NCI-H2171 treated with DMSO at 0.1 percent for 48 hours (cell line): ENCODE measurements at places on chromosomes 11 and 22.
A peak's percentile ranks its signal among the peaks of the same experiment; 100 is the strongest.

- no peak for DNase-seq
Observed at GRCh38 chr22:19811811-19812771, 42.6 kb downstream of the GNB1L start.

DNA sequence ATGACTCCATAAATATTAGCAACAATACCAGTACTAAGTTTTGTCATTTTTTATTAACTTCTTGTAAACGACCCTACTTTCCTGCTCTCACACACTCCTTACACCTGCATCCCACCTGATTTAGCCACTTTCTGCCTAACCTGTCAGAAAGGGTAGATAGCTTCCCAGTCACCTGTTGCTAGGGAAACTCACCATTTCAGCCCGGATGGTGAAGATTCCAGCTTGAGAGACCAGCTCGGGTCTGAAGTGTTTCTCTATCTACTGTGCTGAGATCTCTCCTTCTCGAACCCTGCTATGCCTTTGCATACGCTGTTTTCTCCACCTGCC lies at the start of gene PARVG:
Gene PARVG, plus strand, starts transcription at position 220 of the 327 bp plus-strand sequence. CDS start 2,405 bp downstream, outside the sequence.
- DNase-seq = no peak

- no peak for DNase-seq
Observed at GRCh38 chr11:6931146-6931713, 5.0 kb downstream of the ZNF215 start.

- DNase-seq = no peak
Observed at GRCh38 chr11:76369406-76369805, 11.5 kb downstream of the THAP12 start.

GRCh38 chr22:27046086-27046485 lies 388.7 kb downstream of the MIAT start:
- peak; percentile 86 for DNase-seq

DNA sequence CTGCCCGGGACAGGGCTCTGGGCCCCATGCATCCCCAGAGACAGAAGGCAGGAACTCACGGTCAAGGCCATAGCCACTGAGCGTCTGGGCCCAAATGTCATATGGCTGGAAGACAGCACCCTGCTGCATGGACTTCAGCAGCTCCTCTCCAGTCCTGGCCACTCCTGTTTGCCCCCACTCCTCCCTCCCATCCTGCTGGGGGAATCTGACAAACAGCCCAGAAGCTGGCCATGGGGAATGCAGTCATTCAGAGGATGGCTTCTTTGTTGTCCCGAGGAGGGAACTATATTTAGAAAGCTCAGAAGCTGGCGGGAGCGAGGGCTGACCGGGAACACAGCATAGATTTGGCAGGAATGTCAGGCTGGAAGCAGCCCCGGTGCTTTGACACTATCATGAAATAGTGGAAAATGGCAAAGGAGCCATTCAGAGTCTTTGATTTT lies 35.0 kb downstream of the DKK3 start:
- no peak for DNase-seq

GRCh38 chr11:1310772-1311468 lies 1.5 kb upstream of the TOLLIP start:
- DNase-seq = no peak

GRCh38 chr11:70894566-70895365 lies 357.6 kb downstream of the SHANK2 start:
- no peak for DNase-seq

GRCh38 chr11:35800970-35801953 lies 138.7 kb downstream of the TRIM44 start:
- DNase-seq = no peak

DNA sequence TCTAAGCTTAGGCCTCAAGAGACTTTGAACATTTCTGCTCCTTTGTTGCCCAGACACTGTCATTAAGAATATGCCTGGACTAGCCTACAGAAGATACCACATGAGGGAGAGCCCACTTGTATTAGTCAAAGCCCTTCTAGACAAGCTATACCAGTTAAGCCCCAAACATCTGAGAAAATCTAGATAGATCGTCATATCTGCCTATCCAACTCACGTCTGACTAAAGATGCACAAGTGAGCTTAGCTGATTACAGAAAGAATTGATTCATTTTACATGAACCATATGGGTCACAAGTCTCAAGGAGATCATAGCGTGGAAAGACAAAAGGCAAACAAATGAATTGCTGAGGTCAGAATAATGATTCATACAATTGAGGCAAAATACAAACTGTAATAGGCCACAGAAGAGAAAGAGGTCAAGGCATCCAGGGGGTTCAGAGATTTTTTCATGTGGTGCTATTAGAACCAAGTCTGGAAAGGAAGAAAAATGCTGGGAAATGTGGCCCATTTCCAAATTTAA lies 1155.5 kb upstream of the TENM4 start:
- DNase-seq = no peak

GRCh38 chr11:90204832-90205646 lies 17.8 kb downstream of the CHORDC1 start:
- peak; percentile 27 for DNase-seq

DNA sequence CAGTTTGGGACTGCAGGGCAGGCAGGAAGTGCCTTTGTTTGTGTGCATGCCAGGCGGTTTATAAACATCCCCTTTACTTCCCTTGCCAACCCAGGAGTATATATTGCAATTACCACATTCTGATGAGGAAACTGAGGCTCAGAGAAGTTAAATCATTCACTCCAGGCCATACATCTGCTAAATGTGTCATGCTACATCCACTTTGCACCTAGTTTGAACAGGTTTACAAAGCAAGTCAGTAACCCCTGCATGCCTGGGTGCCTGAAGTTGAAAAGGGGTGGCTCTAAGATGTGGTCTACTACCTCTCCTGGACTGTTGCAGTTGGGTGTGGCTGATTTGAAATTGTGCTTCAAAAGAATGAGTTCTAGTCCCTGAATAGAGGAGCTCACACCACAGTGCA lies 23.6 kb downstream of the FLI1 start:
- DNase-seq = no peak

DNA sequence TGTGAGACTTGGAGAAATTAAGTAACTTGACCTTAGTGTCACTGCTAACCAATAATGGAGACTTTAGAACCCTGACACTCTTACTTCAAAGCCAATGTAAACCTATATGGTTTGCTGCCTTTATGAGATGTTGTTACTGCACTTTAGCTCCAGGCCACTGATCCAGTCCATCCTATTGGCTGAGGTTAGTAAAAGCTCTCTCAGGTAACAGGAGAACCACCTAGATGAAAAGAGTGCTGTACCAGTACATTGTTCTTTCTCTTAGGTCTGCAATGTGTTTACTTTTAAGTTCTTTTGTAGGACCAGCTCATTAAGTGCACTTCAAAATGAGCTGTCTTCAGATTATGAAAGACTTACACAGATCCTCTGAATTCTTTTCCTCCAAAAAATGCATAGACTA lies 994.0 kb upstream of the FAT3 start:
- no peak for DNase-seq

DNA sequence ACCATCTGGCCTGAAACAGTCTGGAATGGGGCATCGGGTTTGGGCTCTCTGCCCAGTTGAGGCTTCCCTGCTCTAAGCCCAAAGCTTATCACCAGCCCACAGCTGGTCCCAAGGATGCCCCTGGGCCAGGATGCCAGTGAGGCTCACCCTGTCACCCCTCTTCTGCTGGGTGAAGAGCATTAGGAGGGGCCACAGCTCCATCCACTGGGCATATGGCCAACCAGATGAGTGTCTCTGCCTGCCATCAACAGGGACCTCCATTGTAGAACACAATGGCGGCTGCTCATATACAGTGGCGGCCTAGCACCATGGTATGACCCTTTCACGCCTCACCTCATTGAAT lies 5.6 kb downstream of the CHST1 start:
- DNase-seq = no peak

DNA sequence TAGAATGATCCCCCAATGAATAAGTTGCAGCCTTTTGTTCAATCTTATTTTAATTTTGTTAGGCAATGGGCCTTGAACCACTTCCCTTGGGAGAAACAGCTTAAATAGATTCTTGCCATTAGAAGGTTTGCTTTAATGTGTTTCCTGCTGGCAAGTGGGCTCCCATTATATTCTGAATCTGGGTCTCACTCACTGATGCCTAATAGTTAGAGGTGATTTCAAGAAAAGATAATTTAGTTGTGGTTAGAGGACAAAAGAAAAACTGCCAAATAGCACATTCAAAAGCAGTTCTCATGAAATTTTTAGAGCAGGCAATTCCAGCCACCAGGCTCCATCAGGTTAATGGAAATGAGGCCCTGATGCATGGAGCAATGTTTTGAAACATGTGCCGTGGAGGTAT lies 362.6 kb upstream of the CHORDC1 start:
- DNase-seq = no peak

- DNase-seq = no peak
Observed at GRCh38 chr11:61607920-61608599, 27.2 kb upstream of the SYT7 start.

DNA sequence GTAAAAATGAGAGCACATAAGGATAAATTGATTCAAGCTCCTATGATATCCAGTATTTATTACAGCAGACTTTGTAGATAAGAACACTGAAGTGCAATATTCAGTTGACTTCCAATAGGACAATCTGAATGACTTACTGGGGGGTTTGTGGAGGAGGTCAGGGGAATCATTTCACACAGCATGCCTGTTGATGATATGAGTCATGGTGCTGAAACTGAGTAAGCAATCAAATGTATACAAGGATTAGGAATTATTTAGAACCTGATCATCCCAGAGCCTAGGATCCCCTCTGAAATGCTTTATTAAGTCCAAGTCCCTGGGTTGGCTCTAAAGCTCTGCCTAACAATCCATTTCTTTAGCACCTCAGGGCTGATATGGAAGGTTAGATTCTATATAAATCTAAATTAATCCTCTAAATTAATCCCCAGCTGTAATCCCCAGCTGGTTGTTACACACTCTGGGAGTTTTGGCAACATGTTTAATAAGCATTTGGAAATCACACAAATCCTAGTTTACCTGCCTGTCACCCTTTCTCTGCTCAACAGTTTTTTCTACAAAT lies 326.4 kb downstream of the GUCY1A2 start:
- DNase-seq = no peak

- peak; percentile 70 for DNase-seq
Observed at GRCh38 chr11:57249384-57250319, 12.6 kb upstream of the APLNR start.

- no peak for DNase-seq
Observed at GRCh38 chr11:134742224-134742612, 330.2 kb upstream of the B3GAT1 start.

DNA sequence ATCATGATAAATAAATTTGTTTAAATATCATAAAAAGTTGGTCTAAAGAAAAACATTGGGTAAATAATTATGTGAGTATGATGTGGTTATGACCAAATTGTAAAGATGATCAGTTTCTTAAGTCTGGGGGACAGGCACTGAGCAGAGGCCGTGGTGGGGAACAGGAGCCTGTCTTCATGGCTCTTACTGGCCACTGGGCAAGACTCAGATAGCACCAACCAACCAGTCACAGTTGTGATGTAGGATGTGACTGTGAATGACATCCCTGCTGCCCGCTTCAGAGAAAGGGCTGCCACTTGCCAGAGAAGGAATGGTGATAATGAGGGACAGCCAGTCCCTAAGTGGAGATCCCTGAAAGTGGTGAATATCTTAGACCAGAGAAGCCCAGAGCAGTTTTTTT lies 7.0 kb downstream of the PTPRJ start:
- DNase-seq = no peak

- no peak for DNase-seq
Observed at GRCh38 chr22:38727123-38727522, 21.4 kb downstream of the GTPBP1 start.

DNA sequence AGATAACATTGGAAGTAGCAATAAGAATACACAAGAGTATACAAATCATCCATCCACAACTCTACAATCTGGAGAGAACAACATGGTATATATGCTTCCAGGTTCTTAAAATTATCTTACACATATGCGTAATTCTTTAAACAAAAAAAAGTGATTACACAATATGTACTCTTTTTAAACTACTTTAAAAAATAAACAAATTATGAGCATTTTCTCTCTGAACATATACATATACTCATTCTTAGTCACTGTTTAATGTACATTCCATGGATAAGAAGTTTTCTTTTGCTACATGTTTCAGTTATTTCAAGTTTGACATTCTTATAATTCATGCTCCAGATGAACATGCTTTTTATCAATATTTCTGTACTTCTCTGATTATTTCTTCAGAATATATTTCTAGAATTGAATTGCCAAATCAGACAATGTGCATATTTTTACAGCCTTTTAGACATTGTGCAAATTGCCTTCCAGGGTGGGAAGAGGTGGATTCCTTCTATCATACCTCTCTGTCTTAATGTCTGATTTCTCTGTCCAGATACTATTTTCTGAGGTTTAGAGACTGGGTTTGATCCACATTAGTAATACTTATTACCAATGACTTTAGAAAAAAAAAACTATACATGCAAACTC lies 551.6 kb downstream of the METTL15 start:
- DNase-seq = no peak

DNA sequence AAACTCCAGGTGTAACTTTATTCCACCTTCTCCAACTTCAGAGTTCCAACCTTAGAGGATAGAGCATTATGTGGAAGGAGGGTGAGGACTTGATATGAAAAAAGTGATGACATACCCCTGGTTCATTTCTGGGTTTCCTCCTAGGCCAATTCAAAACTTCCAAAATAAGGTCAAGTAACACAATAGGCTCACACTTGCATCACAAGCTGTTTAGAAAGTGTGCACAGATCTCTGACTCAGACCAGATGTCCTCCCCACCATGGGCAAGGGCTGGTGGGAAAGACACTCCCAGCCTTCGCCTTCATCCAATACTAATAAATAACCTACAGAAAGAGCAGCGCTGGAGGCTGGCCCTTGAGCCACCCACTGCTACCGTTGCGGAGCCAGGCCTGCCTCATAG lies 5.8 kb upstream of the BUD13 start:
- DNase-seq = no peak

DNA sequence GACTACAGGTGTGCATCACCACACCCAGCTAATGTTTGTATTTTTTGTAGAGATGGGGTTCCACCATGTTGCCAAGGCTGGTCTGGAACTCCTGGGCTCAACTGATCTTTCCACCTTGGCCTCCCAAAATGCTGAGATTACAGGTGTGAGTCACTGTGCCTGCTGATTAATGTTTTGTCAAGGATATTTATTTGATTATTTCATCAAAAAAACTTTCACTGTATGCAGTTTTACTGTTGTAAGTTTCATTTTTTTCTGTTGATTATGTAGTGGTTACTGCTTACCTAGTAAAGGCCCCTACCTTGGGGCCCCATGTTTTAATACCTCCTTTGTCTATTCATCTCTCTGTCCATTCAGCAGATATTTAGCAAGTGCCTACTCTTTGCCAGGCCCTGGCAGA lies 16.7 kb upstream of the FAM168A start:
- DNase-seq = no peak
